ENCODE measurements at places on chromosomes 1 and 21.

DNA sequence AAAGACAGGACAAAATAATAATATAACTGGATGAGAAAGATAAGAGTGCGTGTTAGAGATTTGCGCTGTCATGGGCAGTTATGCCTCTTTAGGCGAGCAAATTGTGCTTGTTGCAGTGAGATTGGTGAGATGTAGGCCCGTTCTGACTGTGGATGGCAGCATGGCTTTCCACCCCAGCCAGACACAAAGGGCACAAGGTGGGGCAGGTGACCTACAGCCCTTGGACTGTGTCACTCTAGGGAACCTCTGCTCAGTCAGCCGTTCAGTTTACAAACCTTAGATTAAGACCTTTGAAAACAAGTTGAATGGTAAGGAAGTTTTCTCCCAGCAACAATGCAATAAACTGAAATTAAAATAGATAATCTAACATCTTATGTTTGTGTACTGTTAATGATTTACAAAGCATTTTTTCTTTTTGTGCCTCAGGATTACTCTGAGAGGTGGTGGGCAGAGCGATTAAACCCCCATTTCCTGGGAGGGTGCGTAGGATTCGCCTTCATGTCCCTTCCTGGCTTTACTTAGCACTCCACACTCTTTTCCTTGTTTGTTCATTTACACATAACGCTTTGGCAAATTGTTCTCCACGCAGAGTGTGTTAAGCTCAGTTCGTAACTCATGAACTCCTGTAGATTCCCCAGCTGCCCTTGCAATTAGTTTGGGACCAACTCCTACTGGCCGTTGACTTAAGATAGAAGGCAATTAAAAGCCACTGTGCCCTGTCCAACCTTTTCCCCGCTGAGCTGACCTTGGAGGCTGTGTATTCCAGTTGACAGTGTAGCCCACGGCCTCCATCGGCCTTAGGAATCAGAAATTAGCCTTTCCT is 58.1 kb upstream of the IGSF5 start:
- DNase-seq, result no peak

- no peak for DNase-seq
These were observed 120.2 kb upstream of the KCNE2 start for GRCh38 chr21:34243562-34243961.

DNA sequence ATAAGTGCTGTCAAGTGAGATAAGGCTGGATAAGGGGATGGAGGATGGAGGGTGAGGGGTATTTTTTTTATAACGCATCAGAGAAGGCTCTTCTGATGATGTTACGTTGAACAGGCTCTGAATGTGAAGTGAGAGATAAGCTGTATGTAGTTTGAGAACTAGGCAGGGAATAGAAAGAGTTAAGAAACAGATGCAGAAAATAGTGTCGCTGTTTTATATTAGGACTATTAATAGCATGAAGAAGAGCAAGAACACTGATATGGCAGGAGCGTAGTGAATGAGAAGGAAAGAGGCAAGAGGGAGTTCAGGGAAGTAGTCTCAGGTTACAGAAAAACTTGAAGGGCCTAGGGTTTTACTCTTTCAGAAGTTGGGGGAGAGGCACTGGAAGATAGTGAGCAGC is 59.8 kb downstream of the GPR88 start:
- no peak for DNase-seq

- DNase-seq, result no peak
These were observed 82.7 kb upstream of the BCAR3 start for GRCh38 chr1:93764366-93764750.

GRCh38 chr1:11158720-11159321 is 30.3 kb upstream of the ANGPTL7 start:
- no peak for DNase-seq

- DNase-seq, result no peak
These were observed 48.8 kb downstream of the CLSTN1 start for GRCh38 chr1:9774712-9775679.

DNA sequence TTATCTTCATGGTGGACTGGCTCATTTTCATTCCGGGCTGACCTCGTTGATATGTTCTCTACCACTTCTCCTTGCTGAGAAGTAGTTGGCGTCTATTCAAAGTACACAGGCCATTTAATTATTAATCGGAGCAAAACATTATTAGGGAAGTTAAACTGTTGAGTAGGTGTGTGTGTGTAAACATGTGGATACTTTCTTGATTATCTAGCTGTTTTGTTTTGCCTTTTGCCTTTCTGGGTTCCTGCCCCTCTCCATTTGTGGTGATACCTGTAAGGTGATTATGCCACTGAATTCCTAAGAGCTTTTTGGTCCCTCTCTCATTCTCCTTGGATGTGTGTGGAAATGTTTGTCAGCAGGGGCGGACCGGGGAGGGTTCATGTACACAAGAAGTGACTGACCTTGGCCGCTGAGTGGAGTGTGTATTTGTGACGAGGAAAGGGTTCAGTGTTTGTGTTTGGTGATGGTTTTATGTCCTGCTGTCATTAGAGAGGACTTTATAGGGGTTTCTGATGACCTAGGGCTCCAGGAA is 56.6 kb upstream of the PPP2R5A start:
- no peak for DNase-seq

- no peak for DNase-seq
These were observed 173.6 kb downstream of the TGFBR3 start for GRCh38 chr1:91712393-91712792.

- DNase-seq, result no peak
These were observed 189.1 kb downstream of the CLIC6 start for GRCh38 chr21:34857874-34858273.

GRCh38 chr1:79899914-79900313 is 893.4 kb upstream of the ADGRL4 start:
- DNase-seq, result no peak

DNA sequence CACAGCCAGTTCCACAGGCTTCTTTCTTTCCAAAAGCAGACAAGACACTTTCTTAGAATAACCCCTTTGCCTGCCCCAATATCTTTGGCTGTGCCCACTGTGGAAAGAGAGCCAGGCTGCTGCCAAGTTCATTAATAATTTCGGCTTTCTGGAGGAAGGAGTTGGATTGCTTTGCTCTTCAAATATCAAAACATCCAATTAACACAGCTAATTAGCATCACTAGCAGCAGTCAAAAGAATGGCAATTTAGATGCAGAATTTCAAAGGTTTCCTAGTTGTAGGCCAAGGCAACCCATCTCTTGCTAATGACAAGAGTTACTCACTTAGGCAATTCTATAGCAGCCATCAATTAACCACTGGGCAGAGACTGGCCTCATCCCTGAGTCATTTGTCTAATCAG is 91.0 kb upstream of the SPATA6 start:
- DNase-seq, result no peak

GRCh38 chr1:25666460-25666859 is 49.9 kb downstream of the MAN1C1 start:
- DNase-seq, result no peak

GRCh38 chr1:41806472-41807155 is 112.1 kb downstream of the HIVEP3 start:
- DNase-seq, result peak; percentile 60

- DNase-seq, result no peak
These were observed 10.1 kb upstream of the MEF2D start for GRCh38 chr1:156510709-156511108.

DNA sequence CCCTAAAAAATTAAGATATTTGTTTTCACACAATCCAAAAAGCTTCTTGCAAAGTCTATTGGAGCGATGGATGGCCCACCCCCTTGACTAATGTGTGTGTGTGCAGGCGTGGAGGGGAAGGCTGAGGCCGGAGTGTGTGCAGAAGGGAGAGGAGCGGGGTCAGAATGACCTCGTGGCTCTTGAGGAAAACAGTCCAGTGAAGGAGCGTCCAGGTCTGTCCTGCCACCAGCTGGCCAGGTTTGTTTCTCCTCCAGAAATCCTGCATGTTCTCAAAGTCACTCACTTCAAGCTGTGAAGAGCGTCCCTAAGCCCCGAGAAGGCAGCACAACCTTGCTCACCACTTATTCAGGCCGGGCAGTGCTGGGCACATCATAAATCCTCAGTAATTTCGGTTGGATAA is 69.5 kb upstream of the SSX2IP start:
- DNase-seq, result no peak

- DNase-seq, result no peak
These were observed 136.8 kb upstream of the FMN2 start for GRCh38 chr1:239954836-239955235.

DNA sequence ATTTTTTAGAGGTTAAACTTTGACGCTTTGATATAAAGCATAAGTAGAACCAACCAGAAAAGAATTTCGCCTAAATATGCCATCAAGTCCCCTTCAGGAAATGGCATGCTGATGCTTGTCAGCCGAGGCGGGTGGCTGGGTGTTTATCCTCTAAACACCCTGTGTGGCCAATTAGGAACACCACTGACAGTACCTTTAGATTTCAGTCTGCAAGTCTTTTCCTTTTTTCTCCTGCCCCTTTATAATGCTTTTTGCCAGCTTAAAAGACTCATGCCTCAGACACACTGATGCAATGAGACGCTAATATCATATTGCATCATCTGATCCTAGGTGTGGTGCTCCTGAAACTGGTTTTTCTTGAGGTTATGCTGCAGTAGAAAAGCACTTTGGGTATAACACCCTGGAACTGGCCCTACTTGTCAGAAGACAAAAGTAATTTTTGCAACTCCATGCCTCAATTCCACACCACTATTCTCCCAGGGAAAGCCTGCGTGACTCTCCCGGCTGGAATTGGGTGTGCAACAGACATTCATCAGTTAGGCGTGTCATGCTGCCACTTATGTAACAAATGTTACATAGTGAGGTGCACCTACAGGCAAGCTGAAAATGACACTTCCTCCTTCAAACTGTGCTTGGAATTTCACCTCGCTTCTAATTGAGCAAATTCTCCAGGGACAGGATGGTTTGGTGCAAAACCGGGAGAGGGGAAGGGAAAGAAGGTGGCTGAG is 2.0 kb upstream of the RCC2 start:
- DNase-seq, result no peak

GRCh38 chr1:218863987-218864386 is 309.7 kb upstream of the LYPLAL1 start:
- DNase-seq, result no peak

- no peak for DNase-seq
These were observed 120.3 kb downstream of the PTPRU start for GRCh38 chr1:29356663-29357062.

GRCh38 chr1:205270271-205270670 is 42.5 kb downstream of the TMCC2 start:
- no peak for DNase-seq

DNA sequence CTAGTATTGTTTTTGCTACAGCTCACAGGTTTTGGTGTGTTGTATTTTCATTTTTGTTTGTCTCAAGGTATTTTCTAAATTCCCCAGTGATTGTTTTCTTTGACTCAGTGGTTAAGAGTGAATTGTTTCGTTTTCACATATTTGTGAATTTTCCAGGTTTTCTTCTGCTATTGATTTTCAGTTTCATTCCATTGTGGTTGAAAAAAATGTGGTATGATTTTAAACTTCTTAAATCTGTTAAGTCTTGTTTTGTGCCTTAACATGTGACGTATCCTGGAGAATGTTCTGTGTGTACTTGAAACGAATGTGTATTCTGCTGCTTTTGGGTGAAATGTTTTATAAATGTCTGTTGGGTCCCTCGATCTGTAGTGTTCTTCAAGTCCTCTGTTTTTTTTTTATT is 117.9 kb downstream of the KIF26B start:
- DNase-seq, result no peak

DNA sequence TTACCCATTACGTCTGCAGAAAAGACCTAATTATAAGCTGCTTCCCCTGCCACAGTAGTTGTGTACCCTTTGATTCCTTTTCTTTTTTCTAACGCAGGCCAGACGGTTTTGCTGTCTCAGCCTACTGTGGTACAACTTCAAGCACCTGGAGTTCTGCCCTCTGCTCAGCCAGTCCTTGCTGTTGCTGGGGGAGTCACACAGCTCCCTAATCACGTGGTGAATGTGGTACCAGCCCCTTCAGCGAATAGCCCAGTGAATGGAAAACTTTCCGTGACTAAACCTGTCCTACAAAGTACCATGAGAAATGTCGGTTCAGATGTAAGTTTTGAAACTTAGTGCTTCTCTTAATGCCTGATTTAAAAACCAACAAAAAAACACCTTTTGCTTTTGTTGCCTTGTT is 35.8 kb downstream of the ATF6 start:
- no peak for DNase-seq

DNA sequence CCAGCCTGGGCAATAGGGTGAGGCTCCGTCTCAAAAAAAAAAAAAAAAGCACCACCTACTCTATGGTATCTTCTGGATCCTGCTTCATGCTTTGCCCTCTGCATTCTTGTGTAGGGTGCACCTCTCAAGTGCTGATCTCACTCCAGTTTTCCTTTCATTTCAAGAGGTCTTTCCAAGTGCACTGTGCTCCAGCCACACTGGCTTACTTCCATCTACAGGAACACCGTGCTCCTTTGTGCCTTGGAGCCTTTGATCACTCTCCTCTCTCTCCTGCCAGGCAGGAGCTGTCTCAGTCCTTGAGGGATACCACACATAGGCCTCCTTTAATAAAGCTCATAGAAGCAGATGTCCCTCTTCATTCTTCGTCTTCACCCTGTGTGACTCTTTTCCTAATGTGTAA is 55.4 kb upstream of the GREM2 start:
- DNase-seq, result no peak

DNA sequence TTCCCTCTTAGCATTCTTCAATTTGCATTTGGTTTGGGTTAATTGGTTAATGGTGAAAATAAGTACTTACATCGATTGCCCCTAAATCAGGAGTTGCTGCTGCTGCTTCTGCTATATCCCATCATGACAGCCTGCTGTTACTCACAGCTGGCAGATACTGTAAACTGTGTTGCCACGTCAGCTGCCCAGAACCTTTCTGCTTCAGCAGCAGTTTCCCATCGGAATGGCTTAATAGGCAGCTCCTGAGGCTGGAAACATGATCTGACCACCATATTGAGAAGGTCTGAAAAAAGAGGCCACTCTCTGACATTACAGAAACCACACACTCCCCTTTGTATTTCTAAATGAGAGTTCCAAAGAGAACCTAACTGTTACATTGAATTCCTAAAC is 14.3 kb upstream of the SEC16B start:
- DNase-seq, result no peak

GRCh38 chr1:93076268-93076667 is 2.8 kb upstream of the MTF2 start:
- no peak for DNase-seq

GRCh38 chr1:220950576-220950975 is 71.3 kb downstream of the HLX start:
- DNase-seq, result no peak

DNA sequence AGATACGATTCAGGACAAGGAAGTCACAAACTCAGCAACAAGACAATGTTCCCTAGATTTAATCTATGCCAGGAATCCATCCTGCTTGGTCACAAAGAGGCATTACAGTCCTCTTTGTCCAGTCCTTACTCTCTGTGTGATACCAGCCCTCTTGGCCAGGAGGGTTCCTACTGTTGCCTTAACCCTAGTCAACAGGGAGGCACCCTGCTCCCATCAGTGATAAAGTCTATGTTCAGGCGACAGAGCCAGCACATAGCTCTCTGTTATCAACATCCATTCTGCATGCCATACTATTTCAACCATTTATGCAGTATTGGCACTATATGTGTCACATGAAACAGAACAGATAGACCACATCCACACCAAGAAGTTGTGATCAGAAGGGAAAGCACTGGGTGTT is 4.4 kb upstream of the NPL start:
- DNase-seq, result no peak

- no peak for DNase-seq
These were observed 30.0 kb upstream of the OPRD1 start for GRCh38 chr1:28782011-28782410.

GRCh38 chr1:224488806-224489499 is 54.4 kb upstream of the WDR26 start:
- DNase-seq, result no peak

- DNase-seq, result peak; percentile 98
These were observed at the start of gene CDC20 for GRCh38 chr1:43358746-43359693. TSS of gene CDC20 (plus strand) at chr1:43358981. CDS start at chr1:43359216, 235 bp downstream.
